ENCODE measurements at places on chromosomes 12 and 14.

DNA sequence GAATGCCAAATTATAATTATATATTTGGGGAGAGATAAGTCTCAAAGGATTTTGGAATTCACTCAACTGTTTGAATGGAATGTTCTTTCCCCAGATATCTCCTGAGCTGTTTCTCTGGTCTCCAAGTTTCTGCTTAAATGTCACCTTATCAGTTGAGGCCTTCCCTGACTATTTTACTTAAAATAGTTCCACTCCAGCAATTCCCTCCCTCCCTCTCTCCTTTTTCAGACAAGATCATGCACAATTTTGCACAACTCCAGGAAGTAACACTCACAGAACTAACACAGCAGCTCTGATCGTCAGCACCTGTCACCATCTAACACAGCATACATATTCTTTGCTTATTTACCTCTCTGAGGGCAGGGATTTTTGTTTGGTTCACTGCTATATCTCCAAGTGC lies 12.5 kb downstream of the BTG1 start:
- DNase-seq = peak; percentile 50

DNA sequence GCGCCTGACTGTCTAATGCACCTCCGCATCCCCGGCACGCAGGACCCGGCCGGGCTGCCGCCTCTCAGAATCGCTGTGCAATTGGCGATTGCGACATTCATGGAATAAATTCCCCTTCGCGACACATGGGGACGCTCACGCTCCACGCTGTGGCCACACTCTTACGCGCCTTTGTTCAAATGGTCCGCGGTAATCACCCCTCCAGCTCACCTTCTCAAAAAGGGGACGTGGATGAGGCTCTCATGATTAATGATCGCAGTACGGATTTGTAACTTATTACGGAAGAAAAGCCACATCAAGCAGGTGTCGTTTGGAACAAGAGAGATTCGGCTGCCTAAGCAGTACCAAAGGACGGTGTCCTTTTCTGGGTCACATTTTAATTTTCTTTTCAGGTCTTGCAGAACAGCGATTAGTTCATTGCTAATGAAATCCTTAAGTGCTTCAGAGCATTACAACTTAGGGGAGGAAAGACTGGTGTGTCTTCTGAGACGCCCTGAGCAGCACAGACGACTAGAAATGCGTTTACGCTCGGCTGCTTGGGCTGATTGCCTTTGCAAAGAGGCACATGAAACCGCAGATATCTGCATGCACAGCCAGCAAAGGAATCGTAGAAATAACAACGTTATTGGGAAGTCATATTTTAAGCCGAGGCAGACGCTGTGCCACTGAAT lies 37.3 kb upstream of the ADGRD1 start:
- DNase-seq = peak; percentile 74

- no peak for DNase-seq
Observed at GRCh38 chr14:96030108-96030760, 8.9 kb upstream of the C14orf132 start.

DNA sequence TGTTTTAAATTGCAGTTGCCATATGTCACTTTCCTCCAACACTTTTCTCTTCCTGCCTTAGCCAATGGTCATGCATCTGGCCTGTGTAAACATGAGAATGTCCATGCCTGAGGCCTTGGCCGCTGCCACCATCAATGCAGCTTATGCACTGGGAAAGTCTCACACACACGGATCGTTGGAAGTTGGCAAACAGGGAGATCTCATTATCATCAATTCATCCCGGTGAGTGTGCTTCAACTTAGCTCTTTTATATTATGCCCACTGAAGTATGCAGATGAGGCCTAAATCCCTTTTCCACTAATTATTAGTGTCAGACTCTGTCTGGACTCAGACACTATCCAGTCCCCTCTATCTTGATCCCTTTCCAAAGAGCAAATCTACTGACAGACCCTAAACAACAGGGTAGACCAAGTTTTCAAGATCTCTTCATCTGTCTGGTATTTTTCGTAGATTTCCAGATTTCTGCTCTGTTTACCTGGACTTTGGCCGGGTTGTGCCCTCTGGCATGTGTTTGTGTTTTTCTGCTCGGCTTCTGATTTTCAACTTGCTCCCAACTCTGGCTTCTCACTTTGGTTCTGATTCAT lies 23.2 kb downstream of the AMDHD1 start:
- no peak for DNase-seq

GRCh38 chr12:8596561-8596960 lies 16.1 kb downstream of the AICDA start:
- no peak for DNase-seq

- DNase-seq = no peak
Observed at GRCh38 chr14:84254290-84254689, 1275.7 kb upstream of the FLRT2 start.

GRCh38 chr14:92511453-92512238 lies 1.9 kb upstream of the RIN3 start:
- DNase-seq = peak; percentile 95

DNA sequence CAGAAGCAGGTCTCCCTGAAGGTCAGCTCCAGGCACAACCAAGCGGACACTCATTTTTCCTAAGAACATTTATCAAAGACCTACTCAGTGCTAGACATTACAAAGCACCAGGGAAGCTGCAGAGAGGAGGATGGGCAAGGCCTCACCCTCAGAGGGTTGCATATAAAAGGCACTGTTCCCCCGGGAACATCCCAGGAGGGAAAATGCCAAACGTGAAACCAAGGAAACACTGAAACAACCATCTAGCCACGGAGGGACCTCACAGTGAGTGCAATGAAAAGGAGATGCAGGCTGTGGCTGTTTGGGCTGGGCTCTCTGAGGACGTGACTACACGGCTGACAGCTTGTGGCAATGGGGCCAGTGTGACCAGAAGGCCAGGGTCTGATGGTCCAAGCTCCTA lies 117.4 kb upstream of the VASH1 start:
- no peak for DNase-seq

DNA sequence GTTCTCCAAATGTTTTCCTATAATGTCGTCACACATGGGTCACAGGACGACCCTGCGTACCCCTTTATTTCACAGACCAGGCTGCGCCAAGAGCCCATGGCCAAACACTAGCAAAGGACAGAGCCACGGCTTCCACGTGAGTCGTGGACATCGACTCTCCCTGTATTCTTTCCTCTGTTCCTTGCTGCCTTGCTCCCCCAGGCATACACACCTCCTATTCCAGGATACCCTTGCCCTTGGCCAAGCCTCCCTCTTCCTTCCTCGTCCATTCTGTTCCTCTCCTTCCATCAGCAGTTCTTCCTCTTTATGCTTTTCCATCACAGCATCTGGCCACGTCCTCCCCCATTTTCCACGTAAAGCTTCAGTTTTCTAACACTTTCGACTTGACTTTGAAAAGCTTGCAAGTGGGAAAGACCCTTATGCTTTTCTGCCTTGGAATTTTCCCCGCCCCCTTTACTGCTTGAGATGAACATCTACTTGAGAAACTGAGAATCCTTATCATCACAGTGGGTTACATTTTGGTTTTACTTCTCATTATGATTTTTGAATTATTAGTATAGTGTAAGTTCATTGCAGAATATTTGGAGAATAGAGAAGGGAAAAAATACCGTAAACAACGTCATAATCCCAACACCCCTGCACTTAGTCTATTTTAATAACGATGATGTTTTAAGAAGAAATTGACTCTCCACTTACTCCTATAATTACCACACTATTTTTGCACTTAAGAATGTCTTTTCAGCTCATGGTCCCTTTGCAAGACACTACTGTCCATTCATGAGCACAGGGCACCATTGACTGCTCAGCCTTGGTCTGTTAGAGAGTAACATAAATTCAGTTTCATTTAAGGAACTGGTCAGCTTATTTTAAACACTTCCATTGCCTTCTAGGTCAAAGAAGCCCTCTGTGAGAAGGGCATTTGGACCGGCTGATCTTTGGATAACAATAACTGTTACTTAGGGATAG lies 15.8 kb upstream of the NINJ2 start:
- no peak for DNase-seq

DNA sequence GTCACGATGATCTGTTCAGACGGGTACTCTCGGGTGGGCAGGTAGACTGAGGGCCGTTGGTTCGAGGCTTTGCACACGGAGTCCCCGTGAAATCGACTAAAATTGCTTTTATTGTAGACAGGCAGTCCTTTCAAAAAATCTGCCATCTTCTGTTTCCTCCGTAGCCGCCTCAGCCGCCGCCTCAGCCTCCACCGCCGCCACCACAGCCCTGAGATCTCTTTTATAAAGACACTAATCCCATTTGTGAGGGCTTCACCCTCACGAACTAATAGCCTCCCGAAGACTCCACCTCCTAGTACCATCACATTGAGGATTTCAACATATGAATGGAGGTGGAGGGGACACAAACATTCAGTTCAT lies 74.2 kb downstream of the KLHL28 start:
- no peak for DNase-seq

DNA sequence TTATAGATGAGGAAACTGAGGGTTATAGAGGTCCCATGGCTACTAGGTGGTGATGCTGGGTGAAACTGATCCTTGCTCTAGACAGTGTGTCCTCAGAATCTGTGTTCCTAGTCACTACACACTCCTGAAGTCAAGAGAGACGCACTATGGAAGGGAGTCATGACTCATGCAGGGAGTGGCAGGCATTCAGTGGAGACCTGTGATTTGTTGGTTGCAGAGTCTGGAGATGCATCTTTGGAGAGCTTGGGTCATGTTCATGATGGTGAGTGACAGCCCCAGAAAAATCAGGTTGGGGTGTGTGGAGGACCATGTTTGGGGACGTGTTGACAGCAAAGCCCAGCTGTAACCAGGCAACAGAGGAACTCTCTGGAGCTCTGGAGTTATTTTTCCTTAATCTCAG lies 38.0 kb upstream of the FBXO21 start:
- no peak for DNase-seq

GRCh38 chr14:93309427-93309966 lies 23.3 kb downstream of the BTBD7 start:
- DNase-seq = no peak

DNA sequence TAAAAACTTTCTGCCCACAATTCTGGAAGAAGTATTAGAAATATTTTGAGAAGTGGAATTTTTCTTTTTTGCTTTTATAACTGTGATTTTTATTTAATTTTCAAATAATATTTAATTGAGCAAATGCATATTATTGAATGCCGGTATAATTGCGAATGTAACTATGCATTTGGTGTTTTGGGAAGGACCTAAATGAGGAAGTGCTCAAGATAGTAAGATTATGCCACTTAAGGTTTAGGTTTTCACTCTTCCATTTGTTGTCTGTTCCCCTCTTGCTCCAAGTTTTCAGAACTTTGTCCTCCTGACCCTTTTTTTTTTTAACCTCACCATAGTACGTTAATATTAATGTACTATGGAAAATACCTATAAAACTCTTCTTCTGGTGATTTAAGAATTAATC lies 85.8 kb downstream of the KIAA0586 start:
- DNase-seq = no peak

GRCh38 chr12:104985206-104985605 lies 910 bp upstream of the NOPCHAP1 start:
- no peak for DNase-seq

GRCh38 chr12:62129291-62129690 lies 130.9 kb upstream of the USP15 start:
- no peak for DNase-seq

DNA sequence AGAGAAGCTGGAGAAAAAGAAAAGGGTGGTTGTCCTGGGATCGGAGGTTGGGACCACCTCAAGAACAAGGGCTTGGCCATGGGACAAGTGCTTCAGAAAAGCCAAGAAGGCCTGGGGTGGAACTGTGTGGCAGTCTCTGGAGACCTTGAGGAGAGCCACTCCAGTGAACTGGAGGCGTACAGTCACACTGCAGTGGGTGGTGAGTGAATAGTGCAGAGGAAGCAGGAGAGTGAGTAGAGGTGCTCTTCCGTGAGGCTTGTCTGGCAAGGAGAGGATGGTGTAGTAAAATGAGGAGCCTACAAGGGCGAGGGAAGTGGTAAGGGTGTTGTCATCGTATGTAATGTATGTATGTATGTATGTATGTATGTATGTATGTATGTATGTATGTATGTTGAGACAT lies 20.9 kb downstream of the RASSF3 start:
- DNase-seq = no peak

- DNase-seq = no peak
Observed at GRCh38 chr12:6057700-6058099, 66.8 kb downstream of the VWF start.

DNA sequence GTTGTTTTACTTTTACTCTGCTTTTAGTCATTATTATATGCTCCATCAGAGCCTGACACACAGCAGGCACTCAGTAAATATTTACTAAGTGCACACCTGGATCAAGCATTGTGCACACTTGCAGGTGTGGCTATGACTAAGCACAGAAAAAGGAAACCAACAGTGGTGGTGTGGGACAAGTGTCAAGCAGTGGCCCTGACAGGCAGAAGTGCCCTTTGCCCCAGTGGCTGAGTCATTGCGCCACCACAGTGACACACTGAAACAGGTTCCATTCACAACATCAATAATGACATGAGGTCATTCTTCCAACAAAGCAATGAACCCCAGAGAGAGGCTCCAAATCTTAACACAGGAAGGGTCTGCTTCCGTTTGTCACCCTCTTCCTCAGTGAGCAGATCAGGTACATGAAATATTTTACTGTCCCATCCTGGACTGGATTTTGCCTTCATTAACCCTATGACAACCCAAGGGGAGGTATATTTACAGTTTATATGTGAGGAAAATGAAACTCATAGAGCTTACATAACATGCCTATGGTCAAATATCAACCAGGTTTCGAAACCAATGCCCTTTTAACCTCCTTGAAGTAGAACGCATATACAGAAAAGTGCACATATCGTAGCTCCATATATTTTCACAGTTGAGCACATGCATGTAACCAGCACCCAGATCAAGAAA lies 82.6 kb upstream of the GTF2A1 start:
- no peak for DNase-seq

- no peak for DNase-seq
Observed at GRCh38 chr12:113996026-113996425, 29.9 kb upstream of the RBM19 start.

DNA sequence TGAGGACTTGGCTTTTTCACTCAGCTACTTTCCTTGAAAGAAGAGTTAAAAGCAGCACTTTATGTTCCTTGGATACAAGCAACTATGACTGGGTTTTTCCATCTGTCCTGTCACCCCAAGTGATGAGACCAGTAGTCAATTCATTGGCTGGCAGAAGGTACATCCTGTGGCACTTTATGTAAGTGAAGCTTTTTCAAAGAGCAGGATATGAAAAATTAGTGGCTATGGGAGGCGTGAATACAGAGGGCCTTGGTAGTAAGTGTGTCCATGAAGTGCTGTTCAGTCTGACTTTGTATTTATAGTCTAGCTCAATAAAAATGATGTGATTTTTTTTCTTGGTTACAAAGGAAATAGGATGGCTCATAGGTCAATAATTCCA lies 68.8 kb downstream of the DRAM1 start:
- no peak for DNase-seq

DNA sequence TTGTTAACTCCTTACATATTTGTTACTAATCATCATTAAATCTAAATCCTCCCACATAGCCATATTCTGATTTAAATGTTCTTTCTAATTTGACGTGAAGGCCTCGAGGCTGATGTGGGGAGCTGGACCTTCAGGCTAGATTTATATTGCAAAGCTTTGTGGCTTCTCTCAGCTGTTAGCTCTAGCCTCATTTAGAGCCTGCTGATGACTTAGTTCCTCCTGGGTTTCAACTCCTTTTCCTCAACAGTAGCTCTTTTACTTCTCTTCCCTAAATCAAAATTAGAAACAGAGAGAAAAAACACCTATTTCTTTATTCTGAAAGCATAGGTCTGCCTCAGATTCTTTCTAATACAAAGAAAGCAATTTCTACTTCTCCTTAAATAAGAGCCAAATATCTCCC lies 477.5 kb upstream of the CCDC196 start:
- no peak for DNase-seq
